ENCODE measurements at places on chromosomes 1 and 21.

DNA sequence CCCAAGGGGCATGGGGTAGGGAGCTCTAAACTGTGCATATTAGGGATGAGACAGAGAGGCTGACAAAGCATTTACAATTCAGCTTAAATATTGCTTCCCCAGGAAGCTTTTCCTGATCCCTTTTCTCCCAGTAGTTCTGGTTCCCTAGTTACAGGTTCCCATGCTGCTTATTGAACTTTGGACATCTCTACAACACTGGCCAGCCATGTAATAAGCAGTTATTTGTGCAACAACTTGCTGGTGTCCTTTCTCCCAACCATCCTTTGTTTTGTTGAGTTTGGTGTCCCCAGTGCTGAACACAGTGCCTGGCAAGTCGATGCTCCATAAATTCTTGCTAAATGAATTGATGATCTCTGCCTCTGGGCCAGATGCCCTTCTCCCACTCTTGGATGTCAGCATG is 80.6 kb downstream of the PLXNA2 start:
- no peak for DNase-seq

DNA sequence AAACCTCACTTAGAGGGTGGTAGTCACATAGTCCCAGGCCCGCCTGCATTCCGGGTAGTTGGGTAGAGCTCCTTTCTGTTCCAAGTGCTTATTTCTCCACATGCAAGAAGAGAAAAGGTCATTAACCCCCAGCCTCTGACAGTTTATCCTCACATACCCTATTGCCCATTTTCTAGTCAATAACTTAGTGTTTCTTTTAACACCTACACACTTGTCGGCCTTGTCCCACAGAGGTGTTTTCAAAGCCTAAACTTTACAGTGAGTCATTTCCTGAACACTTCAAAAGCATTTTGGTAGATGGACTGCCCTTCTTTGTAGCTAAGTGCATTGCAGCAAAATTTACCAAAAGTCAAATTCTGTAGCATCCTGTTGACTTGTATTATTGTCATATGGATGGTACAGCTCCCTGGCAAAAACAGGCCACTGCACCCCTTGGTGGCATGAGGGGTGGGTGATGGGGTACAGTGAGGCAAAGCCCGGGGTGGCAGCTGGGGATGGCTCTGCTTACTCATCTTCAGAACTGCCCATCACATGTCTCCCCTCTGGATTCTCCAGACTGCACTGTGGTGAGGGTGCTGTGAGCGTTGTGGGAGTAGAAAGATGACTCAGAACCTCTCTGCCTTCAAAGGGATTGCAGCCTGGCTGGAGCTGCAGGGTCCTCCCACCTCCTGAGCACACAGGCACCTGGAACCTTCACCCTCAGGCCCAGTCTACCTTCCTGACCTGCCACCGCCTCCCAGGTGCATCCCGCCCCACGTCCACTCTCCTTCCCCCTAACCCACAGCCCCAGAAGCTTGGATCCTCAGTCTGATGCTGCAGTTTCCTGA is 45.8 kb upstream of the DMRTB1 start:
- no peak for DNase-seq

GRCh38 chr21:40512590-40512989 is 334.4 kb downstream of the DSCAM start:
- DNase-seq = no peak

DNA sequence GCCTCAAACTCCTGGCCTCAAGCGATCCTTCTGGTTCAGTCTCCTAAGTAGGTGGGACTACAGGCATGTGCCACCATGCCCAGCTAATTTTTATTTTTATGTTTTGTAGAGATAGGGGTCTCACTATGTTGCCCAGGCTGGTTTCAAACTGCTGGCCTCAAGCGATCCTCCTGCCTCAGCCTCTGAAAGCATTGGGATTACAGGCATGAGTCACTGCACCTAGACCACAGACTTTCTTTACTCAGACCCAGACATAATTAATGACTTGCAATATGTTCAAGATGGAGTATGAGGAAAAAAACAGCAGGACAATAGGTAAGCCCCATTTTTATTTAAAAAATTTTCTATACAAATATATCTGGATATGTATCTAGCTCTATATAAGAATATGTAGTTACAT is 13.2 kb downstream of the KANK4 start:
- no peak for DNase-seq

- DNase-seq = no peak
Measured at GRCh38 chr1:30406996-30407864, 316.2 kb downstream of the MATN1 start.

- DNase-seq = no peak
Measured at GRCh38 chr1:93604411-93604810, 77.2 kb downstream of the BCAR3 start.

DNA sequence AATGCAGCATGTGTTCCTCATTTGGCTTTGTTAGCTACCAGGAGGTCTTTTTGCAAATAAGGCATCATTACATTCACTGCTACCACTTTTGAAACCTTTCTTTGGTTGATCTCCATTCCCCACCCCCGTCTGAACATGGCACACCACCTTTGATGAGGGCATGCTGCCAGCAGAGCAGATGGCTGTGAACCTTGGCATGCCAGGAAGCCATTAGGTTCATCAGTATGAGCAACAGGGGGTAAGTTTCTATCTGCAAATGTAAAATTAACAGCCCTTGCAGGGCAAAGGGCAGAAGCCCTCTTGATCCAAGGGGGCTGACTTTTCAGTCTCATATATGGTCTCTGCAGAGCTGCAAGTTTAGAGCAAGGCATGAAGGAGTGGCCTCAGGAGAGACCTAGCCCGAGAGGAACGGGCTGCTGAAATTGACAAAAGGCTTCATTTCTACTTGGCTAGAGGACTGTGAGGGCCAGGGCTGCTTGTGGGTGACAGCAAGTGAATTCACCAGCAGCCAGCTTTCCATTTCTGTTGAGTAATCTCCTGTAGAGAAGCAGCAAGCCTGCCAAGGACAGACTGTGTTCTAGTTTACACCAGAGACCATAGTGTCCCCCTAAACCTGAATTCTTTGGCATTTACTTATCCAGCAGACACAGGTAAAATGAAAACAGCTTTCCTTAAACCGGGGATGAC is 127.9 kb downstream of the ZNF326 start:
- DNase-seq = no peak

GRCh38 chr21:40671716-40672115 is 175.2 kb downstream of the DSCAM start:
- DNase-seq = no peak

DNA sequence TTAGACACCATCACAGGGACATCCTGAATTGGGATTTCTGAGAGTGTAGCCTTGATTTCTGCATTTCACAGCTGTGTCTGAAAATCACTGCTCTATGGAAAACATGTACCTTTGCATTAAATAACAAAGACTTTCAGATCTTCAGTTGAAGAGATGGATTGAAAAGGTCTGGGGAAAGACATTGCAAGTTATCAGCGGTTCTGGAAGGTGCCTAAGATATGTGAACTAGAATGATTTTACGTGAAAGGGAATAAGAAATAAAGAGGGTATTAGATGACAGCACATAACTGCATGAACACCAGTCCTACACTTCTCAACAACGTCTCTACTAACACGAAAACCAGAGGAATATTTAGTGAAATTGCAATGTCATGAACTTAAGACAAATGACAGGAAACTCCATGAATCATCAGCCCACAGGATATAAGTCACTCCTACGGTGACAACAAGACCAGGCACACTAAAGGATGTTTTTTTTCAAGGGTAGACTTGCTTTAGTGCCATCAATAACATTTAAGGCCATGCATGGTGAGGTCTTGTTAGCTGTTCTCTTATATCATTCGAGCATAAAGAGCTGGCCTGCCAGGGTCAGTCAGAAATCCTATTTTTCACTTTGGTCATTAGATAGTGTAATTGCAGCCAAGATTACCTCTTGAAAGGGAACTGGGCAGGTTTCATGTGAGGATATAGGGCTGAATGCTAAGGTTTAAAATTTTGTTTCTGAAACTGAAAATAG is 283.1 kb downstream of the GRIK1 start:
- no peak for DNase-seq

GRCh38 chr1:114000406-114000805 is 21.1 kb downstream of the OLFML3 start:
- no peak for DNase-seq

DNA sequence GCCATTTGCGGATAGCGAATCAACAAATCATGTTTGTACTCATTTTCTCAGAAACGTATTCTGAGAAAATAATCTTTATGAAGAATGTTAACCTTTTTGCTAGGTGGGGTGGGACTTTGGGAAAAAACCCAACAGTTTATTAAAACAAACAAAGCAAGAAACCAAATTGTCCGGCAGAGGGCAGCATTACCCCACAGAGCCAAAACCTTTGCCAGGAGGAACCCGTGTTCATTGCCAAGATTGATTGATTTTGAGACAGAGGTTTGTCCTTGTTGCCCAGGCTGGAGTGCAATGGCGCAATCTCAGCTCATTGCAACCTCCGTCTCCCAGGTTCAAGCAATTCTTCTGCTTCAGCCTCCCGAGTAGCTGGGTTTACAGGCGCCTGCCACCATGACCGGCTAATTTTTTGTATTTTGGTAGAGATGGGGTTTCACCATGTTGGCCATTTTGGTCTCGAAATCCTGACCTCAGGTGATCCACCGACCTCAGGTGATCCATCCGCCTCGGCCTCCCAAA is 70.8 kb upstream of the RHOU start:
- peak; percentile 16 for DNase-seq

DNA sequence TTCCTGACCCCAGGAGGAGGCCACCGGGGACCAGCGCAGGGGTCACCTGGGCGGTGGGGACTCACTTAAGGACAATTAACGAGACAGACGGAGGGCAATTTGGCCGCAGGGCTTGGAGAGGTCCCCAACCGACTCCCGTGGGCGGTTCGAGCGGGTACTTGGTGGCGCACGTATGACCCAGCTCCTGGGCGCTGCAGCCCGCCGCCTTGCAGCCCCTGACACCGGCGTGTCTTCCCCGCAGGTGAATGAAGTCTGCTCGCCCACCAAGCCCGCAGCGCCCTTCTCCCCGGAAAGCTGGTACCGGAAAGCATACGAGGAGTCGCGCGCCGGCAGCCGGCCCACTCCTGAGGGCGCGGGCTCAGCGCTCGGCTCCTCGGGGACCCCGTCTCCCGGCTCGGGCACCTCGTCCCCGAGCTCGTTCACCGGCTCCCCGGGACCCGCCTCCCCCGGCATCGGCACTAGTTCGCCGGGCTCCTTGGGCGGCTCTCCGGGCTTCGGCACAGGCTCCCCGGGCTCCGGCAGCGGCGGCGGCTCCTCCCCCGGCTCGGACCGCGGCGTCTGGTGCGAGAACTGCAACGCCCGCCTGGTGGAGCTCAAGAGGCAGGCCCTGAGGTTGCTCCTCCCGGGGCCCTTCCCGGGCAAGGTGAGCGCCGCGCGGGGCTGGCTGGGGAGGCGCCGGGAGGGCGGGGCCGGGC is 1.4 kb downstream of the KIF26B start:
- DNase-seq = peak; percentile 38

DNA sequence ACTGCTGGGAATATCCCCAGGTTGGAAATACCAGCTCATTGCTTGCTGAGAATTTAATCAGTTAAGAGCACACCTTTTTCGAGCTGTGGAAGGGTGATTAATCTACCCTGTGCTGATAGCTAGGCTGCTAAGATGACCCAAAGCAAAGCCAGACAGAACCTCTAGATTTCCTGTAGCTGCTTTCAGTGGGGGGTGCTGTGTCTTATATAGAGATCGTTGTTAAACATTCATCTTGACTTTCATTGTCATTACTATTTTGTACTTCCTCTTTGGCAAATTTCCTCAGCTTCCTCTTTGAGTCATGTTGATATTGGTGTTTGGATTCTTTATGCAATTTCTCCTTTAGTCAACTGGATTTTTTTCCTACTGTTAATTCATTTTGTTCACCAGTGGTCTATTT is 155.3 kb downstream of the DISC1 start:
- no peak for DNase-seq

DNA sequence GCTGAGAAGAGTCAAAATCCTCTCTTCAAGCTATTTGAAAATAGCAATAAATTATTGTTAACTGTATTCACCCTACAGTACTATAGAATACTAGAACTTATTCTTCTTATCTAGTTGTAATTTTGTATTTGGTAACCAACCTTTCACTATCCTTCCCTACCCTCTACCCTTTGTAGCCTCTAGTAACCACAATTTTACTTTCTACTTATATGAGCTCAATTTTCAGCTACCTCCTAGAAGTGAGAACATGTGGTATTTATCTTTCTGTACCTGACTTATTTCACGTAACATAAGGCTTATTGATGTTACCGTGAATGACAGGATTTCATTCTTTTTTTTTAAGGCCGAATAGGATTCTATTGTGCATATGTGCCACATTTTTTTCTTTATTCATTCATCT is 30.0 kb downstream of the ZC3H11B start:
- DNase-seq = no peak

DNA sequence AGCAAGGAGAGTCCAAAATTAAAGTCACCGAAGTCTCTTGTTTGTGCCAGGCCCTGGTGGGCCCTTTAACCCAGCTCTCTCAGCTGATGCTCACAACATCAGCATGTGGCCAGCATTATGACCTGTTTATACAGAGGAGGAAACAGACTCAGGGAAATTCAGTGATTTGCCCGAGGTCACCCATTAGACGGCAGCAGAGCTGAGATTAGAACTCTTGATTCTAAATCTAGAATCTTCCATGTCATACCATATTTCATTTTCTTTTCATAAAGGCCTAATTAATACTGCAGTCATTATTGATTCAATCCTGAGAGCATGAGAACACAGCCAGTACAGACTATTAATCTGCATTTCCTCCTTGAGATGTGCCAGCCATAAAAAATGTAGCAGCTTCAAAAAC is 63.7 kb downstream of the KCNN3 start:
- DNase-seq = no peak

DNA sequence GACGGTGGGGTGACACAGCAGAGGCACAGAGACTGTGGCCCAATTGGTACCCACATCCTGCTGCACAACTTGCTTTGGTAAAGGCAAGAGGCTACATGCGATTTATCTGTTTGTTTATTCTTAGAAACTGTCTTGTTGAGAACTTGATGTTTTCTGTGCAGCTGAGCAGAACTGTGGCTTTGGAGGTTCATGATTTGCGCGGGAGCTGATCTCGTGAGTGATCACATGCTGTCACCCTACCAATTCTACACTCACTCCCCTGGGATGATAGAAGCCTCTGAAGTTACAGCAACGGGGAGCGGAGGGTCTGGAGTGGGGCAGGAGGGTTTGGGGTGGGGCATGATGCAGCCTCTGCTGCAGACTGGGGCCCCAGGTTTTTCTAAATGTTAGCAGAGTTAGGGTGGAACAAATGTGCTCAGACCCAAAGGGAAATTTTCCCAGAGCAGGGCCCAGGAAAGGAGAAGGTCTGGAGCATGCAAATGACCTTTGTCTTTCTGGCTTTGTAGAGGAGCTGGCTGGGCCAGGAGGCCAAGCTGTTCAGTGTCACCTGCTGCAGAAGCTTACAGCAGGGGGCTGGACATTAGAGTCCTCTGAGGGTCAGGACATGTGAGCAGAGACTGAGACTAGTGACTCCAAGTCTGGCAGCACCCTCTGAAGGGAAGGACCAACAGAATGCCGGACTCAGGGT is 83.6 kb downstream of the GRIK3 start:
- no peak for DNase-seq

Data from NCI-H187 (cell line).